ENCODE measurements at places on chromosomes 3 and 15. TPM values are rescaled to one million over a fixed set of nuclear protein-coding genes. Genes with fewer than 3 reads are reported as not detected.
A peak's percentile ranks its signal among the peaks of the same experiment; 100 is the strongest.

The SRGAP3 gene
- 0.35 TPM for polyA plus RNA-seq

DNA sequence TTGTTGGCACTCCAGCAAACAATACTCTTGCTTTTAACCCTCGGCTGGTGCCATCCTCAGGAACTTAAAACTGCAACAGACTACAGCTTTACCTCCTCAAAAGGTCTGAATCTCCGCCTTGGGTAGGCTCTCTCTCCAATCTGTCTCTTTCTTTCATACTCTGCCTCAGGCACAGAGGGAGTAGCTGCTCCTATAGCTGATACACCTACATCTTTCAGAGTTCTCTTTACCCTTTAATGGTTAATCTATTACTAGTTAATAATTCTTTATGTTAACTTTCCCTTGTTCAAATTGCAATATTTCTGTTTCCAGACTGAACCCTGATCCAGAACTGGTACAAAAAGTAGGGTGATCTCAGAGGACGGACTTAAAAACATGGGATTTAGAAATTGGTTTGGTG lies 66.2 kb downstream of the MAP4 start:
- DNase-seq: no peak

The FEZF2 gene
- not detected for polyA plus RNA-seq

- no peak for DNase-seq
These were observed 46.7 kb downstream of the ALCAM start for GRCh38 chr3:105413343-105413887.

DNA sequence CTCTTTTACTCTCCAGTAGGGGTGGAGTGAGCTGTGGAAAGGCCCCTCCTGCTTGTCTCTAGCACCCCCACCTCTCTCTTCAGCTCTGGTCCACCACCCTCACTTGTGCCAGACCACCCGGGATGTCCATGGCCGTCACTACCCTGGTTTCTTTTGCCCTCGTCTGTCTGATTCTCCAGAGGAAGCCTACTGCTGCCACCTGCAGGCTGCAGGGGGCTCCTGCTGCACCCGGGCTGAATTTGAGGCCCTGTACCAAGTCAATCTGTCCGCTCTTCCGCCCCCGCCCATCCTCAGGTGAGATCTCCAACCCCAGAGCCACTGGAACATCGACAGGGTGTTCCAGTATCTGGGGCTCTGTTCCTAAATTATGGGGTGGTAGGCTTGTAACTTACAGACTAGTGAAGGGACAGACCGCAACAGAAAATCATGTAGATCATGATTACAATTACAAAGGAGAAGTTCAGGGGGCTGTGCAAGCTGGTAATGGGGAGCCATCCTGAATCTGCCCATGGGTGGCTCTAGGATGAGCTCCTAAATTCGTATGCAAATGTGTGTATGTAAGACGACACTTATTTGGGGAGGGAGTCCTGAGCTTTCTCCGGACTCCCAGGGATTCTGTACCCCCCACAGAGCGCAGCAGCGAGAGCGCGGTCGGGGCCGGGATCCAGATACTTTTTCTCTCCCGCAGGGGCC lies 683 bp upstream of the UNC45A start:
- peak; percentile 83 for DNase-seq

- no peak for DNase-seq
These were observed 2.9 kb downstream of the SEMA3F start for GRCh38 chr3:50157827-50158529.

GRCh38 chr3:38002940-38003339 lies 12.4 kb downstream of the VILL start:
- DNase-seq: no peak

GRCh38 chr3:154849408-154849807 lies 230.7 kb upstream of the MME start:
- no peak for DNase-seq

- DNase-seq: no peak
These were observed 180.8 kb downstream of the PYDC2 start for GRCh38 chr3:191641789-191642188.

DNA sequence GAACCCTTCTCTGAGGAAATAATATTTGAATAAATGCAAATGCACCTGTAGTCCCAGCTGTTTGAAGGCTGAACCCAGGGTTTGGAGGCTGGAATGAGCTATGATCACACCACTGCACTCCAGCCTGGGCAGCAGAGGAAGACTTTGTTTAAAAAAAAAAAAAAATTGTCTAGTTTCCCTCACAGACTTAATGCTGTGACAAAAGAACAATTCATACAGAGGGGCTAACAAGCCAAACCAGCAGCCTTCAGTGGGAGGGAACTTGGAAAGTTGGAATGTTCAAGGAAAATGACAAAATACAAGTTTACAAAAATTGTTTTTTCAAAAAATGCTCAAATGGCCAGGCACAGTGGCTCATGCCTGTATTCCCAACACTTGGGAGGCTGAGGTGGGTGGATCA lies 228.0 kb upstream of the CGNL1 start:
- no peak for DNase-seq

DNA sequence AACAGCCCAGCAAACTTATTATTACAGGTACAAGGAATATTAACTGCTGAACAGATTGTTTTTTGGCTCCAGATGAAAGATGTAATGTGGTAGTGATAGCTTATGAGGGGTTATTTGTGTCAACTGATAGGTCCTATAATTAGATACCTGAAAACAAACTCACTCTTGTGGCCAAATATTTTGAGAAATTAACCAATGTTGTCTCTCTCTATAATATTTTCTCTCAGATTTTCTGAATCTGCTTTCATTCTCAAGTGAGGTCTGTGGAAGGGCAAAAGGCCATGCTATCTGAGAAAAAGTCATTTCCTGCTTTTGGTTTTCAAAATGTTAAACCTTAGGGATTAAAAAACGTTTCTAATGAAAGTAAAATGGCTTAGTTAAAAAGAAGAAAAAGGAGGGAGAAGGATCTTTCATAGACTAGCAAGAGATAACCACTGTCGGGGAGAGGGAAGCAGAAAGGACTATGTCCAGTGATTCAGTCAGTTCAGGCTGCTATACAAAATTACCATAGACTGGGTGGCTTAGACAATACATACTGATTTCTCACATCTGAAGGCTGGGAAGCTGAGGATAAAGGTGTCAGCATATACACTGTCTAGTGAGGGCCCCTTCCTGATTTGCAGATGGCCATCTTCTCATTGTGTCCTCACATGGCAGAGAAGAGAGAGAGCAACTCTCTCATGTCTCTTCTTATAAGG lies 277.5 kb upstream of the P2RY1 start:
- DNase-seq: no peak

DNA sequence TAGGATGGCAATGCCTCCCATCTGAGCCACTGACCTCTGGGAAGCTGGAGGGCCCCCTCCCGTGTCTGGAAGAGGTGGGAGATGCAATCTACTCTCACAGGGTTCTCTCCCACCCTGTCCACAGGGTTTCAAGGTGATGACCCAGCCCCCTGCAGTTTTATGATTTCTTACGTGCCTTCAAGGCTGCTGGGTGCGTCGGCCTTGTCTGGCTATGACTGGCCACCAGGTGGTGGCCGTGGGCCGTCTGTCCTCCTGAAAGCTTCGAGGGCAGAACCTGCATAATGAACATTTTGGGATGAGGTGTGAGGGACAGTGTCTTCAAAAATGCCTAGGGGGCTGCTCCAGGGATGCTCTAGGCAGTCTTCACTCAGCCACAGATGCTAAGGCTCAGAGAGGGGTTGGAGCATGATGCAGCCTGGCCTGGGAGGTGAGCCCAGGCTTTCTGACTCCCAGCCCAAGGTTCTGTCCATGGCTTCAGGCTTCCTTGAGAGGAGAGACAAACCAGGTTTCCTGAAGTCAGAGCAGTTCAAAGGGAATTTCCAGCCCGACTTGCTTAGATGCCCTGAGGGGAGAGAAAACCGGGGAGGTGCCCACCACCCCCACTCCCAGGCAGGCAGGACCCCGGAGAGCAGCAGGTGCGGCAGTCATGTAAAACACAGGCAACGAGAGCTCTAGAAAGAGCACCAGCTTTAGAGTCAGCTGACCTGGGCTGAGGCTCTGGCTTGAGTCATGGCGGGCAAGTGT lies 18.7 kb downstream of the ISG20 start:
- DNase-seq: no peak

The ATP13A3 gene
- 14.5 TPM for polyA plus RNA-seq

DNA sequence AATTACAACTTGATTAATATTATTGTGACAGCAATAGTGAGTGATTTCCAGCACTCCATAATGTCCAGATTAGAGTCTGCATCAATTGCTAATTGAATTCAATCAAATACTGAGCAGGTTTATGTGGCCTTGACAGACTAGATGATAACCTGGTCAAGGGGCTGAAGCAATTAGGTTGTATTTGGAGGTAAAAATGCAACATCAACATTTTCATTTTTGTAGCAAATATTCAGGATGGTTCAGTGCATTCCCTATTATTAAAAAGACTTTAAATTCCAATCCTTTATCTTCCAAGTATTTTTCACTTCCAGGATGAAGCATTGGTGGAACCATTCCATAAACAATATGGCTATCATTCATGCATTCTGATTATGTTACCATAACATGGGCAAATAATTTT lies 120.4 kb downstream of the PLOD2 start:
- DNase-seq: no peak

- DNase-seq: no peak
These were observed 165.1 kb upstream of the COL8A1 start for GRCh38 chr3:99473321-99473751.

DNA sequence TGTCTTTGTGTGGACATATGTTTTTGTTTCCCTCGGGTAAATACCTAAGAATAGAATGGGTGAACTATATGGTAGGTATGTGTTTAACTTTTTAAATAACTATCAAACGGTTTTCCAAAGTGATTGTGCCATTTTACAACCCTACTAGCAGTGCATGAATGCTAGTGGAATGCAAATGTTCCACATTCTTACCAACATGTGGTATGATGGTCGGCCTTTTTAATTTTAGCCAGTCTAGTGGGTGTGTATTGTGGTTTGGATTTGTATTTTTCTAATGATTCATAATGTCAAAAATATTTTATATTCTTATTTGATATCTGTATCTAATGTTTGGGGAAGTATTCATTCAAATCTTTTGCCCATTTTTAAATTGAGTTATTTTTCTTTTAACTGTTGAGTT lies 68.2 kb upstream of the SMAD3 start:
- no peak for DNase-seq

GRCh38 chr3:78398401-78398800 lies 1358.5 kb downstream of the ROBO2 start:
- DNase-seq: no peak

- no peak for DNase-seq
These were observed 7.2 kb upstream of the ABHD10 start for GRCh38 chr3:111971533-111972130.

DNA sequence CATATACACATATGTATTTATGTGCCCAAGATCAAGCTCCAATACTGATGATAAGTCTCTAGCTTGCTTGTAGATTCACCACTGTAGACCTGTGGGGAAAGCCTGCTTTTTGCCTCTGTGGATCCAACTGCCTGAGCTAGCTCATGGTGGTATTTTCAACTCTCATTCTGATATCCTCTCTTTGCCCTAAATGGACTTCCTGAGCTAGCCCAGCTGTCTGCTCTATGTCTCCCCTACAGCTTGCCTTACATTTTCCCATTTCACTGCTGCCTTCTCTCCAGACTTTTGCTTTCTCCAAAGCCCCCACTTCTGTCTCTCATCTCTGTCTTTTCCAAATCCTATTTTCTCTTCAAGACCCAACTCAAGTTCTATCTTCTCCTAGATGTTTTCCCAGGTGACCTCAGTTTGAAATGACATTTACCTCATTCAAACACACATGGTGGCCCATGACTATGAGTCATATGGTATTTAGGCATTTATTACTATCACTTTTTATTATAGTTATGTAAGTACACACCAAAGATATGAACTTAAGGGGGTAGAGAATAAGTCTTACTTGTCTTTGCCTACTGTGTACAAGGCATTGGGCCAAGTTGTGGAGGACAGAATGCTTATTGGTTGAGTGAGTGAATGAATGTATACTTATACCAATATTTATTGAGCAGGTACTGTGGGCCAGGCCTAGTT lies 191.7 kb downstream of the NR1D2 start:
- no peak for DNase-seq

DNA sequence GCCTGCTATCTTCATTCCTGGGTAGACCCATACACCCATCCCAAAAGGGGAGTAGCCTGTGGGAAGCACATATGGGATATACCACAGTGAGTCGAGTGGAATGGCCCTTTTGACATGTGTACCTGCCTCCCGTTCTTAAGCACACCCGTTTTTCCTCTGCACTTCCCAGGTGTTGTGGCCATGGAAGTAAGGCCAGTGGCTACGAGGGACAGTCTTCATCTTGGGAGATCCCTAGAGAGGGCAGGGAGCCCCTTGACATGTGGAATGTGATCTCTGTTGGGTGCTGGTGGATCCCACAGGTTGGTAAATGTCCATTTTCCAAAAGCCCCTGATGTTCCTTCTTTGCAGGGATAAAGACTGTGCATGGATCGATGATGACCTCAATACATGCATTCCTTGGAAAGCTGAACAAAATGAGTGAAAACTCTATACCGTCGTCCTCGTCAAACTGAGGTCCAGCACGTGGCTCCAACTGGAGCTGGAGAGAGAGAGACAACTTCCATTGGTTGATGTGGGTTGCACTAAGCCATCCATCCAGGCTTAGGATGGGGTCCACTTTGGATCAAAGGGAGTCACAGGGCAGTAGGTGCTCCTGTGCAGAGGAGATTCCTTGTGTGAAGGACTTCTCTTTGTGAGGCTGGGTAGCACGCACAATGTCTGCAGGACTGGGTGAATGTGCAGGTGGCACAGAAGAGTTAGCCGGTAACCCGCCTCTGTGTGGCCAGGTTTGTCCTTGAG lies 136.8 kb downstream of the SNRPN start:
- DNase-seq: no peak

GRCh38 chr3:187770224-187770623 lies 25.0 kb upstream of the BCL6 start:
- peak; percentile 58 for DNase-seq

DNA sequence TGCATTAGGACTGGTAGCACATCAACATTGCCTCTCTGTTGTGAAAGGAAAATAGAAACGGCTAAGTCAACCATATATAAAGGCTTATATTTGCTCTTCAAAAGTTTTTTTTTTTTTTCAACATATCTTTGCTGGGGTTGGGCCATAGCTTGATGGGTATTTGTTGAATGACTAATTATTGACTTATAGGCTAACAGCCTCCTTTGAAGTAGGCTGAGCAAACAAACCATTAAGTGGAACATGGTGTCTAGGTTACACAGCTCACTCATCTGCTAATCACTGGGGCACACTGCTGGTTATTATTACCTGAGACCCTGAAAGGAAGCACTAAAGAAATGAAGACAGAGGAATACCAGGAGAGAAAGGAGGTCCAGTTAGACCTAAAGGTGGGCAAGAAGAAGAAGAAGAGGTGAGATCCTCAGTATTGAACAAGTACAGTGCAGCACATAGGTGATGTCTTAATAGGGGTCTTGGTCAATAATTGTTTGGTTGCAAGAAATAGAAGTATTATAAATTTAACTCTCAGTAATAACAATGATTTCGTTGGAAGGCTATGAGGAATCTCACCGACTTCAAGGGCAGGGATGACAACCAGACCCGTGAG lies 139.4 kb downstream of the RPLP1 start:
- DNase-seq: no peak

The PSMA4 gene
- 211 TPM for polyA plus RNA-seq

The CADM2 gene
- polyA plus RNA-seq: 0.21 TPM

DNA sequence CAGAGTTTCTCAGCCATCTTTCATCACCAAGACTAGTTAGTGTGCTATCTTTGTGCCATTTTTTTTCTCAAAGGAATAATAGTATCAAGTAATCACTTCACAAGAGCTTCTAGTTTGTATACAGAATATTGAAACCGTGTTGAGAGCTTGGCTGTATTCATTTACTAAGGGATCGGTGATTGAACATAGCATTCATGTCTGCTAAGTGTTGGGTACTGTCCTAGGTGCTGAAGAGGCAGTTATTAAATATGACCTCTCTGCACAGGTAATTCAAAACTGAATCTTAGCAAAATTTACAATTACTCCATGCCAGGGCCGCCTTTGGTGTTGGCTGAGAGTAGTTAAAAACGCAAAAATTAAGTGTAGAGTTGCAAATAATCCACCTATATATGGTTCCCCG lies 355.3 kb upstream of the RORA start:
- DNase-seq: no peak

The ADGRG7 gene
- polyA plus RNA-seq: not detected
